Renal pelvis (tissue), 12 donors: ENCODE measurements at places on chromosomes 7 and 10. TPM values are rescaled to one million over a fixed set of nuclear protein-coding genes. Genes with fewer than 3 reads are reported as not detected.

CYP2C19 gene
- 0.30 TPM for polyA plus RNA-seq

ADRA2A gene
- 2.7 TPM for polyA plus RNA-seq

DNA sequence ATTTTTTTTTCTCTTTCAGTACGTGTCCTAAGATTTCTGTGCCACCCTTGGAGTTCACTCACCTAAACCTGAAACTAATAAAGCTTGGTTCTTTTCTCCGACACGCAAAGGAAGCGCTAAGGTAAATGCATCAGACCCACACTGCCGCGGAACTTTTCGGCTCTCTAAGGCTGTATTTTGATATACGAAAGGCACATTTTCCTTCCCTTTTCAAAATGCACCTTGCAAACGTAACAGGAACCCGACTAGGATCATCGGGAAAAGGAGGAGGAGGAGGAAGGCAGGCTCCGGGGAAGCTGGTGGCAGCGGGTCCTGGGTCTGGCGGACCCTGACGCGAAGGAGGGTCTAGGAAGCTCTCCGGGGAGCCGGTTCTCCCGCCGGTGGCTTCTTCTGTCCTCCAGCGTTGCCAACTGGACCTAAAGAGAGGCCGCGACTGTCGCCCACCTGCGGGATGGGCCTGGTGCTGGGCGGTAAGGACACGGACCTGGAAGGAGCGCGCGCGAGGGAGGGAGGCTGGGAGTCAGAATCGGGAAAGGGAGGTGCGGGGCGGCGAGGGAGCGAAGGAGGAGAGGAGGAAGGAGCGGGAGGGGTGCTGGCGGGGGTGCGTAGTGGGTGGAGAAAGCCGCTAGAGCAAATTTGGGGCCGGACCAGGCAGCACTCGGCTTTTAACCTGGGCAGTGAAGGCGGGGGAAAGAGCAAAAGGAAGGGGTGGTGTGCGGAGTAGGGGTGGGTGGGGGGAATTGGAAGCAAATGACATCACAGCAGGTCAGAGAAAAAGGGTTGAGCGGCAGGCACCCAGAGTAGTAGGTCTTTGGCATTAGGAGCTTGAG, at the start of gene CFTR:
Gene CFTR, plus strand, starts transcription at position 801 of the 830 bp plus-strand sequence. CDS start 70 bp downstream, outside the sequence.
- no peak for DNase-seq

GRCh38 chr10:110916554-110917346, 2.2 kb downstream of the BBIP1 start:
- no peak for DNase-seq

GRCh38 chr10:2970190-2970823, 97.0 kb upstream of the PFKP start:
- no peak for DNase-seq

PPP1R3A gene
- polyA plus RNA-seq: not detected

- DNase-seq: no peak
These were observed 2.3 kb downstream of the PPIA start for GRCh38 chr7:44798649-44799305.

DNA sequence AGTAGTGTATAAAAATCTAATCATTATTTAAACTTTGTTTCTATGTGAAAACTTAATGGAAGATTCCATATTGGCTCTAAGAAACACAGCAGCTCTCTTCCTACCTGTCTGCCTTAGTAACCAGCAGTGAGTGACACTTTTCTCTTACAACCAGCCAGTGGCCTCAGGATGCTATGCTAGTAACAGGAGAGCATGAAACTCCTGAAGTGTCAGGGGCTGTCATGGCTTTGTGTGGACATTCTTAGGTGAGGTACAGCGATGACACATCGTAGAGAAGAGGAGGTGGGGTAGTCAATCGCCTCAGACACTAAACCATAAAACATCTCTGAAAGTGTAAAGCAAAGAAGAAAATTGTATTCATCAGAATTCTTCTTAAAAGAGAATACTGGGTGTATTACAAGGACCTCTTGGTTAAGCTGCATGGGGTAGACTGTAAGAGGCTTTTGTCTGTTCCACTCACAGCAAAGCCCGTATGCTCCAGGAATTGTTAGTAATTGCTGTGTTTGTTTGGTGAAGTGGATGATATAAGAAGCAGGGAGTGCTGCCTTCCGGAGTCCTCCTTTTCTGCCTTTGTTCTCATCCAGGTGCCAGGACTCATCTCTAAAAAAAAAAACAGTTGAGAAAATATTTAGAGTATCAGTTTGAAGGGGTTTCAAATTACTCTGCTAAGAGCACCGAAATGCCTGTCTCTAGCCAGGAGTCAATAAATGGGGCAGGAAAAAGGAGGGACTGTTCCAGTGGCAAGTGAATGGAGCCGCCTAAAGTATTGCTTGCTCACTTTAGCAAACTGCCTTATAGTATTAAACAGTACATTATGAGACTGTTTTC, 518.8 kb downstream of the CNTNAP2 start:
- DNase-seq: peak; percentile 46

- no peak for DNase-seq
These were observed 51.3 kb upstream of the PRKAR1B start for GRCh38 chr7:778271-778967.

OIT3 gene
- 4.3 TPM for polyA plus RNA-seq

DNA sequence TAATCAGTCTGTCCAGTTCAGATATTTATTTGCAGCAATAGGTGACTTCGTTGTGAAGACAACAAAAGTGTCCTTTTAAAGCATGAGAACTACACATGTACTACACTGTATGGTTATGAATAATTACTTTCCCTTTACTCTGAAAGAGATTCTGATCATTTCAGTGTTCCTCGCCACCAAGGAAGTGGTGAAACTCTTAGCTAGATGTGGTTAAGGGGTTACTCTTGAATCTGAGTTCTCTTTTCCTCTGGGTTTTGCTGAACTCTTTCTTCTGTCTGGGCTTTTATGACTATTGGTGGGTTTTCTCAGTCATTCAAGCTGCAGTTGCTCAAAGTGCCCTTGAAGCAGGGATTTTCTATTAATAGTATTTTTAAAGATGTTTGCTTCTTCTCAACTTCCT, 127.9 kb upstream of the SEM1 start:
- no peak for DNase-seq

- no peak for DNase-seq
These were observed 295.9 kb downstream of the PTEN start for GRCh38 chr10:88159127-88159829.

DNA sequence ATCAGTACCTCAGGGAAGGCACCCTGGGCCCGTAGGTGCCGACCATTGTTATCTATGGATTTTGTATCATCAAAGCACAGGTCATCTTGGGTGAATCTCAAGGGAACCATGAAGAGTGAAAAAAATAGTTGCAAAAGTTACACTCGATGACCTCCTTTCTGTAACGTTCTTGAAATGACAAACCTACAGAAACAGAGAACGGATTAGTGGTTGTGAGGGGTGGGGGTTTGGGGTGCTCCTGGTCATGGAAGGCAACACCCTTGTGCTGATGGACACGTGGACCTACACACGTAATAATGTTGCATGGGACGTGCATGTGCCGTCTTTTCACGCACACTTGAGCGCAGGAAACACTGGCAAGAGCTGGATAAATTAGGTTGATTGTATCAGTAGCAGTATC, 655.9 kb downstream of the SDK1 start:
- DNase-seq: no peak

GRCh38 chr10:132912713-132913558, 29.4 kb downstream of the CFAP46 start:
- peak; percentile 71 for DNase-seq

- peak; percentile 39 for DNase-seq
These were observed 35.7 kb upstream of the MTPAP start for GRCh38 chr10:30384701-30385201.

STRIP2 gene
- polyA plus RNA-seq: 3.6 TPM

HMX3 gene
- polyA plus RNA-seq: 0.14 TPM

NRCAM gene
- 24.8 TPM for polyA plus RNA-seq

EGR2 gene
- polyA plus RNA-seq: 1.6 TPM

DNA sequence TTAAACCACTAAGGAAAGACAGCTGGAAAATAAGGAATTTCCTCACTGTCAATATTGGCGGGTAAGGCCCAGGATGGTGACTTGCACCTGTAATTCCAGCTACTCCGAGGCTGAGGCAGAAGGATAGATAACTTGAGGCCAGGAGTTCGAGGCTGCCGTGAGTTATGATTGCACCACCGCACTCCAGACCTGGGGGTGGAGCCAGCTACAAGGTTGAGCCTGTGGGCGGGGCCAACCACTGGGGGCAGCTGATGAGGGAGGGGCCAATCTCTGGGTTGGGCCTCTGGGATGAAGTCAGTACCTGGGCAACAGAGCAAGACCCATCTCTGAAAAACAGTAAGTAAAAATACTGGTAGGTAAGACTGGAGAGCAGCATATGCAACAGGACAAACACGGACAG, 80.1 kb upstream of the ADO start:
- DNase-seq: no peak

OR2AE1 gene
- polyA plus RNA-seq: not detected

CPN1 gene
- polyA plus RNA-seq: 2.3 TPM

- DNase-seq: no peak
These were observed 331.9 kb downstream of the FGFR2 start for GRCh38 chr10:121266370-121266769.

DDIT4 gene
- 75.0 TPM for polyA plus RNA-seq

DNA sequence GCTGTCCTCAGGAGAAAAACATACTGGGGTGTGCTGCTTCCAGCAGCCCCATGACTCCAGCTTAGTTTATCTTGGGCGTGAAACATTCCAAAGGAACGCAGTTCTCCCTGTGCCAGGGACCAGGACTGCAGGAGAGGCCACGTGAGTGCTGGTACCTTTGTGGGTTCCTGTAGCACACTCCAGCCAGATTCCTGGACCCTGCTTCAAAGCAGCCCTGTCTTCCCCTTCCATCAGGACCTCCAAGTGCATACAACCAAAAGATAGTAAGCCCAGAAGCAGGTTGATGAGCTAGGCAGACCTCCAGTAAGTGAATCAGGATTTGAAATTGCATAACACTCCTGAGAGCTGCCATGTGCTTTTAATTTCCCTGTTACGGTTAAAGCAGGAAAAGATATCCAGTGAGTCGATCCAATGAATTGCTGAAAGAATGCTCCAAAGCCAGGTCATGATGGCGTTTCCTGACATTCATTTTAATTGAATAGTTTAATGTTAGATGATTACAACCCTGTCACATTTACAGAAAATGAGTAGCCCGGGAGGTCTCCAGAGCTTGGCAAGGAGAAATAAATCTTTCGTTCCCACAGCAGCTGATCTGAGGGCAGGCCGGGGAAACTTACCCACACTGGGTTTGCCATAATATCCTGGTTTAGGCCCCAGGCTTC, 38.9 kb upstream of the CPXM2 start:
- DNase-seq: no peak

DNA sequence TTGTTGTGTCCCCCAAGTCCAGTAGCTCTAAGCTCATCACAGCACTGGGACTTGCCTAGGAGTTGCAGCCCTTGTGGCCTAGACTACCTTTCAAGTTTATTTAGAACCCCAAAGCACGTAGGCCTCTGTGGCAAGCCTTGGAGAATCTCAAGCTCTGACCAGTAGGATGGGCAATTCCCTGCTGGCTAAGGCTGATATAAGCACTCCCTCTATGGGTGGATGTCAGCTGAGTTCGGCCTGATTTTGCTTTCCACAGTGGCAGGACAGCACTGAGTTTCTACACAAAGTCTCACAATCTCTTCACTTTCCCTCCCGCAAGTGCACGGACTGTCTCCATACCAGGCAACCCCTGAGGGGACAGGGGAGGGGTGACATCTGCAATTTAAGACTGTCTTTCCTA, 886.4 kb upstream of the LRRN3 start:
- no peak for DNase-seq

- no peak for DNase-seq
These were observed 597.5 kb upstream of the PFKP start for GRCh38 chr10:2469802-2470201.

DNA sequence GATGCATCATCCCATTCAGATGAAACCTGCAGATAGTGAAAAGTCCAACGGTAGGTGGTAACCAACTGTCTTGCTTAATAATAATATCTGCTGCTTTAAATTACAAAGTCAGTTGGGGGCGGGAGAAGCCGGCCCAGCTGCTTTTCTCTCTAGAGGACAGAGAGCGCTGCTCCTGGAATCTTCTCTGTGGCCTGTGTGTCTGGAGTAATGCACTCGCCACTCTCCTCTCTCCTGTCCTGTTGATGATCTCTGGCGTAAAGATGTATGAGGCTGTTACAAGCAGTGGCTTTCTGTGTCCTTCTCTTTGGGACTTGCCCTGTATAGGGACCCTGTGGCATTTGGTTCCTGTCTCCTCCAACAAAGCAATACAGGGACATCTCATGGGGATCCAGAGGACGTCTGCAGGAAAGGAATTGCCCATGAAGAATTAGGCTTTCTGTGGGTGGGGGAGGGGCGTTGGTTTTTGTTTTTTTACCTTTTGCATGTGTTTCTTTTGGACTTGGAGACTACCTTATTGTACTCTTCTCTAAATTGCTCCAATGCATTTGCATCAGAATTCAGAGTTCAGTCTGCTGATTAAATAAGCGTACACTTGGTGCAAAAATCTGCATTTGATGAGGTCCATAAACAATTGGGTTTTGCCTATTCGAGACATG, 231.6 kb downstream of the CELF2 start:
- no peak for DNase-seq

- DNase-seq: peak; percentile 50
These were observed 601.4 kb upstream of the MGMT start for GRCh38 chr10:128865436-128866195.

- DNase-seq: no peak
These were observed 266.6 kb downstream of the HDAC9 start for GRCh38 chr7:18762189-18762588.

INHBA gene
- 2.5 TPM for polyA plus RNA-seq

DNA sequence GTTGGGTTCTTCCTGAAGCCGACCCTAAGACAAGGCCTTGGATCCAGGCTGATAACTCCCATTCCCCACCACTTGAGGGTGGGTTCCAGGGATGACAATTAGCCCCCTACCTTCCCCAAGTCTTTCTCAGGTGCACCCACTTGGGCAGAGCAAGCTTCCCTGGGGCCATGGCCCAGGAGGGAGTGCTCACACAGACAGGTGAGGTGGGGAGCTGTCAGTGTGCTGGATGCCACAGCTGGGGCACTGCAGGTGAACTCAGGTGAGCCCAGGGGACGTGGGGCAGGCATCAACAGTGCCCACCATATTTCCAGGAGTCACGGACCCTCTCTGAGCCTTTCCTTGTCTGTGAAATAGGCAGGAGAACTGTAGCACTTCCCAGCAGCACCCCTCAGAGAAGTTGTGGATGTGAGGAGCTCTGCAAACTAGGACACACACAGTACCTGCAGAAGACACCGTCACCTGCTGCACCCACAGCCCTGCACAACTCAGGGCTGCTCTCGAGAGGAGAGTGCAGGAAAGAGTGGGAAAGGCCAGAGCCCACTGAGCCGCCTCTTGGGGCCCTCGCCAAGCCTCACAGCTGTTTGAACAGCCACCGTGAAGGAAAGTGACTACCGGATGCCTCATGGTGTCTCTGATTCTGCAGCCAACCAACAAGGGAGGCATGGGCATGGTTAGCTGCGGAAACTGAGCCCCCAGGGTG, 17.9 kb downstream of the SH3PXD2A start:
- no peak for DNase-seq

- no peak for DNase-seq
These were observed 309.7 kb downstream of the EXOC4 start for GRCh38 chr7:133562621-133563020.

GRCh38 chr10:108301002-108301401, 1136.5 kb upstream of the SORCS1 start:
- no peak for DNase-seq

PNLIP gene
- not detected for polyA plus RNA-seq

- DNase-seq: no peak
These were observed 119.2 kb upstream of the PCBD1 start for GRCh38 chr10:71007516-71007915.

GRCh38 chr7:32494946-32495297, 367 bp upstream of the AVL9 start:
- DNase-seq: no peak

- DNase-seq: no peak
These were observed 171.0 kb downstream of the GRID1 start for GRCh38 chr10:86195521-86196157.
